Osteocyte (in vitro differentiated cells): ENCODE measurements at places on chromosomes 3 and 15. TPM values are rescaled to one million over a fixed set of nuclear protein-coding genes. Genes with fewer than 3 reads are reported as not detected.
A peak's percentile ranks its signal among the peaks of the same experiment; 100 is the strongest.

Gene STARD9
- 23.6 and 24.4 TPM in 2 replicates for total RNA-seq

DNA sequence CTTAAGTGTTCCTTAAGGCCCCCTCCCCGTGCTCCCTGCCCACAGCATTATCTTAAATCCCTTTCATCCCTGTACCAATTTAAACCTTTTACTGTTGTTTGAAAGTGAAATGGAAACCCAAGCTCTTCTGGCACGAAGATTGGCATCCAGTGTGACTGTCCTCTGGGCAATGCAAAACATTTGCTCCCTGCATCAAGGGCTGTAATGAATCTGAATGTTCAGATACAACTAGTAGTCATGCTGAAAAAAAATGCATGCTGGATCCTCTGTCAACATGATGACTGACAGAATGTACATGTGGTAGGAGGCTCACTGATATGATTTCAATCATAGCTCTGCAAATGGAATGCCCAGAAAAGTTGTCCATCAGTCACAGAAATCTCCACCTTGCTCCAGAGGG, 8.1 kb upstream of the CDIN1 start:
- DNase-seq = no peak
- no peak overlapping the region for H3K4me3 ChIP-seq
- H3K4me1 ChIP-seq = peaks cover 3% of the 10 kb centered on the region
- no peaks in the 10 kb centered on the region for H3K36me3 ChIP-seq

DNA sequence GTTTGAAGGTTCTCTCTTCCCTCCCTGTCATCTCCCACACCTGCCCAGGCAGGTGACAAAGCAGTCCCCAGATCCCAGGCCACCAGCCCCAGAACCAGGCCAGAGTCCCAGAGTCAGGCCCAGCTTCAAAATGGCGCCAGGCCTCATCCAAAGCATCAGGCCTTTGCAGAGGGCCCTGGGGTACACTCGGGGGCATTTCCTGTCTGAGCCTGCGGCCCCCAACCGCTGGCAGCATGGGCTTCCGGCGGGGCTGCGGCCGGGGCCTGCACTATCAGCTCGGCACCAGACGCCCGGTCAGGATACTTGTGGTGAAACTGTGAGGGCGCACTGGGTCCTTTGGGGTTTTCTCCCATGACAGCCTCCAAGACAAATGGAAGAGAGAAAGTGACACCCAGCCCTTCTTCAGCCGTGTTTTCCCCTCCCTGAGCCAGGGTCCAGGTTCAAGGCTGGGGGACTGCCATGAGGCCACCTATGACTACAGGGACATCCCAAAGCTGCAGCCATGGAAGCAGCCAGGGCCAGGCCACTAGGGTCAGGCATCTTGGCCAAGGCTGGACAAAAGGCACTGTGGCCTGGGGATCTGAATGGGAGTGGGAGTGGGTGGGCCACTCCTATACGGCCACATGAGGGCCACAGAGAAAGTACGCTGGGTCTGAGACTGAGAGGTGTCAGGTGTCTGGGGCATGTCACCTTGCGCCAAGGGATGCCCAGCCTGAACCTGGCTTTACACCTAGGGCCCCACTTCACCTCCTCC, 33.9 kb downstream of the RPN1 start:
- H3K27me3 ChIP-seq = no peaks in the 10 kb centered on the region
- no peak for DNase-seq
- peaks cover 20% of the 10 kb centered on the region for H3K4me1 ChIP-seq
- H3K27ac ChIP-seq = peak overlapping the region; percentile 69

DNA sequence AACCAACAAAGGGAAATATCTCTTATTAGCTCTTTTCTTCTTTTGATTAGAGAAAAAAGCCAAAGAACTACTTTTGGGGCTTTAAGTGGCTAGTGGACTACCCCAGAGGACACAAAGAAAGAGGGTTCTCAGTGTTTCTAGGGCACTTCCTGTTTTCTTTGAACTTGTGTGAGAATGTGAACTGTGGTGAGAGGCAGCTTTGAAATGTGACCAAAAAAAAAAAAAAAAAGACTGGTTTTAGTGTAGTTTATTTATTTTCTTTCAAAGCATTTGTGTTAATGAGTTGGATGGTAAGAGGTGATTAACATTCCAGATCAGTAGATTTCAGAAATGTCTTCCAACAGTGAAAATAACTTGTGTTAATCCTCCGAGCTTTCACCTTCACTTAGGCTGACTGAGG, 32.4 kb downstream of the SELENOT start:
- H3K4me3 ChIP-seq = no peak overlapping the region
- H3K4me1 ChIP-seq = peaks cover 24% of the 10 kb centered on the region
- H3K27me3 ChIP-seq = no peaks in the 10 kb centered on the region
- no peak for DNase-seq
- H3K27ac ChIP-seq = peak overlapping the region; percentile 6

Gene STAB1
- not detected in 2 replicates for total RNA-seq

- DNase-seq = no peak
- no peaks in the 10 kb centered on the region for H3K36me3 ChIP-seq
- H3K4me3 ChIP-seq = no peak overlapping the region
- peaks cover 18% of the 10 kb centered on the region for H3K27me3 ChIP-seq
These were observed 34.7 kb upstream of the TUBGCP5 start for GRCh38 chr15:23073890-23074646.

Gene TMEM108
- 3.7 and 5.1 TPM in 2 replicates for total RNA-seq

GRCh38 chr3:139937674-139938279, 2.8 kb downstream of the CLSTN2 start:
- peak; percentile 83 for DNase-seq
- peaks cover 35% of the 10 kb centered on the region for H3K4me1 ChIP-seq
- H3K4me3 ChIP-seq = peak overlapping the region; percentile 91

GRCh38 chr15:95405447-95405846, 925.1 kb upstream of the NR2F2 start:
- H3K27me3 ChIP-seq = no peaks in the 10 kb centered on the region
- peak overlapping the region; percentile 84 for H3K27ac ChIP-seq
- H3K4me3 ChIP-seq = peak overlapping the region; percentile 12
- H3K36me3 ChIP-seq = no peaks in the 10 kb centered on the region

Gene IL20RB
- total RNA-seq = 0.55 TPM in 1 of 2 replicates, not detected in the other

DNA sequence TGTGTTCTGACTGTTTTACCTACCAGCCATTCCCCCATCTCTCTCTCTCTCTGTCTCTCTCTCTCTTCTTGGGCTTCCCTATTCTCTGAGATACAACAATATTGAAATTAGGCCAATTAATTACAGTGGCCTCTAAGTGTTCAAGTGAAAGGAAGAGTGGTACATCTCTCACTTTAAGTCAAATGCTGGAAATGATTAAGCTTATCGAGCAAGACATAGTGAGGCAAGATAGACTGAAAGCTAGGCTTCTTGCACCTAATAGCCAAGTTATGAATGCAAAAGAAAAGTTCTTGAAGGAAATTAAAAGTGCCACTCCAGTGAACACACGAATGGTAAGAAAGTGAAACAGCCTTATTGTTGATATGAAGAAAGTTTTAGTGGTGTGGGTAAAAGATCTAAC, 21.3 kb downstream of the SNRK start:
- H3K4me3 ChIP-seq = no peak overlapping the region
- peaks cover 45% of the 10 kb centered on the region for H3K36me3 ChIP-seq
- no peaks in the 10 kb centered on the region for H3K4me1 ChIP-seq

Gene CHD2
- total RNA-seq = 89.9 and 102 TPM in 2 replicates

Gene MELTF
- total RNA-seq = 1.4 and 1.9 TPM in 2 replicates

GRCh38 chr3:122080207-122080587, 25.0 kb downstream of the CD86 start:
- no peak for DNase-seq
- no peaks in the 10 kb centered on the region for H3K4me1 ChIP-seq
- H3K4me3 ChIP-seq = no peak overlapping the region
- peaks cover 2% of the 10 kb centered on the region for H3K27me3 ChIP-seq
- H3K36me3 ChIP-seq = no peaks in the 10 kb centered on the region

DNA sequence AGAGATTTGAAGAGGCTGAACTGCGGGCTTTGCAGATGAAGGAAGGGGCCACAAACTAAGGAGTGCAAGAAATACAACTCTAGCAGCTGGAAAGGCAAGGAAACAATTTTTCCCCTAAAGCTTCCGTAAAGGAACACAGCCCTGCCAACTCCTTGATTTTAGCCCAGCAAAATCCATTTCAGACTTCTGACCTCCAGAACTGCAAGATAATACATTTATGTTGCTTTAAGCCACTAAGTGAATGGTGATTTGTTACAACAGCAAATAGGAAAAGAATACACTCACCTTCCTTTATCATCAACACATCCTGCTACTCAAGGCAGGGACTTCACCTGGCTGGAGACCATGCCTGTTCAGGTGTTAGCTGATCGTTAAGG, 119.3 kb upstream of the NR2E3 start:
- no peak overlapping the region for H3K27ac ChIP-seq
- H3K36me3 ChIP-seq = no peaks in the 10 kb centered on the region
- no peaks in the 10 kb centered on the region for H3K27me3 ChIP-seq
- H3K4me1 ChIP-seq = peaks cover 33% of the 10 kb centered on the region
- H3K4me3 ChIP-seq = no peak overlapping the region

DNA sequence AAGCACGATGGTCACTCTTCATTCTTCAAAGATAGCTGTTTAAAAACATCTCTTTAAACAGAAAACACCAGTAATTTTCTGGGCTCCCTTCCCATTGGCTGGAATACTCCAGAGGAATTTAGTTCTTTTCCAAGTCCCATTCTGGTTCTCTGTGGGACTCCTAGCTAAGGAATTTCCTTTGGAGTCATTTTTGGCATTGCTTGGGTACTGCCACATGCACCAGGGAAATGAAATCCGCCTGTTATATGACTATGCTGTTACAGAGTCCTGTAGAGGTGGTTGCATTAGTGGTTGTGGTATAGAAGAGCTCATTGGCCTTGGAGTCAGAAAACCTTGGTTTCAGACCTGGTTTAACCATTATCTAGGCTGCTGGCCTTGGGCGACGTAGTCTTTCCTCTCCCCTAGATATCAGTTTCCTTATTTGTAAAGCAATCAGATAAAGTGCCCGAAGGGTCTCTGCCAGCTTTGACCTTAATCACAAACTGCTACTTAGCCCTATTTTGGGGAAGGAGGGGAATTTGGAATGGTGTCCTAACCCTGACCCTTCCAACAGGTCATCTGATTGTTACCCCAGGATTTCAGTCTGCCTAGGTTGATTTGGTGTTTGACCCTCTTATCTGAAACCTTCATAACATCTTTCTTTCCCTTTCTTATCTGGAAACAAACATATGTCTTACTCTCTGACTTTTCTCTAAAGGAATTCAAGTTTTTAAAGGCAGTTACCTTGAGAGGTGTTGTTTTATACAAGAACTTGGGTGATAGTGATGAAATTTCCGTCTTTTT, 13.4 kb downstream of the RTP1 start:
- peak overlapping the region; percentile 67 for H3K27ac ChIP-seq
- H3K36me3 ChIP-seq = no peaks in the 10 kb centered on the region
- H3K4me3 ChIP-seq = no peak overlapping the region
- H3K4me1 ChIP-seq = peaks cover 38% of the 10 kb centered on the region

Gene ERICH6
- 0.83 TPM in 1 of 2 replicates, not detected in the other for total RNA-seq

- no peak overlapping the region for H3K4me3 ChIP-seq
- H3K4me1 ChIP-seq = peaks cover 61% of the 10 kb centered on the region
- H3K27me3 ChIP-seq = no peaks in the 10 kb centered on the region
These were observed 79.6 kb upstream of the DCBLD2 start for GRCh38 chr3:98980915-98981596.

DNA sequence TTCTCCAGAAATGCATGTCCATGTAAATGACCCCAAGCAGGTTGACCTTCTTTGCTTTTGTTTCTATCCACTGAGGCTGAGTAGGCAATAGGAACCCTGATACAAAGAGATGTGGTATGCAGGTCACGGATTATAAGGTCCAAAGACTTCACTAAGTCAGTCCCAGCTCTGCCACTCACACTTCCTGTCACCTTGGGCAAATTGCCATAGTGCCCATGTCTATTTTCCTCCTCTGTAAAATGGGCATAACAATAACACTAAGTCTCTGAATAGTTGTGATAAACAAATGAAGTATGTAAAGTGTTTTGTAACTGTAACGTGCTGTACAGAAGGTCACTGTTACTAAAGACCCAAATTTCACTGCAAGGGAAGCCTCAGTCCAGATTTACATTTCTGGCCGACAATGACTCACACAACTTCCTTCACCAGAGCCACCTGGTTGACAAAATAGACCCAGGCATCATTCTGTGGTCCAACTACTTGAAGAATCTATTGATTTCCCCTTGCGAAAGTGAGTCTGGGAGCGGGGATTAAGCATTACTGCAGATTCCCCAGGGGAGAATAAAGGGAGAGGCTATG, 175.4 kb upstream of the LPP start:
- H3K27ac ChIP-seq = no peak overlapping the region
- H3K4me1 ChIP-seq = peaks cover 13% of the 10 kb centered on the region
- no peaks in the 10 kb centered on the region for H3K36me3 ChIP-seq
- no peak for DNase-seq

Gene ACTRT3
- total RNA-seq = 2.5 and 2.7 TPM in 2 replicates

- H3K4me1 ChIP-seq = peaks cover 63% of the 10 kb centered on the region
- H3K4me3 ChIP-seq = no peak overlapping the region
- DNase-seq = no peak
- H3K27ac ChIP-seq = no peak overlapping the region
- H3K36me3 ChIP-seq = peaks cover 7% of the 10 kb centered on the region
These were observed 463.6 kb downstream of the SHQ1 start for GRCh38 chr3:72384602-72385001.

- no peaks in the 10 kb centered on the region for H3K36me3 ChIP-seq
- peaks cover 2% of the 10 kb centered on the region for H3K27me3 ChIP-seq
- no peak overlapping the region for H3K27ac ChIP-seq
- no peak for DNase-seq
- H3K4me3 ChIP-seq = no peak overlapping the region
- no peaks in the 10 kb centered on the region for H3K4me1 ChIP-seq
These were observed 16.1 kb upstream of the LYSMD4 start for GRCh38 chr15:99749386-99749785.

DNA sequence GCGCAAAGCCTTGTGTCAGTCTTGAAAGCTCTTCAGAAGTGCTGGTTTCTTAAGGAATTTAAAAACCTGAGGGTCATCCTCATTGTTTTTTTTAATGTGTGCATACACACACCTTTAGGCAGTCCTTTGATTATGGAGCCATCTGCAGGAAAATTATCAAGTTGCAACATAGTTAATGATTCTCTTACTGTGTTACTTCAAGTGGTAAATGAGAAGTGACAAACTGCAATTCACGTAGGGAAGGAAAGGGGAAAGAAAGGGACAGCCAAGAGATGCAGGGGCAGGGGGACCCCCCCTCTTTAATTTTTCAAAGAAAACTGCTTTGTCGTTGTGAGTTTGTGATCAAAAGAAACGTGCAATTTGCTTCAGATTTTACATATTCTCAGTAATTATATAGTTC, 162.4 kb upstream of the CGNL1 start:
- H3K4me3 ChIP-seq = no peak overlapping the region
- peak overlapping the region; percentile 7 for H3K27ac ChIP-seq
- no peak for DNase-seq
- H3K4me1 ChIP-seq = peaks cover 56% of the 10 kb centered on the region
- no peaks in the 10 kb centered on the region for H3K27me3 ChIP-seq

- peak overlapping the region; percentile 3 for H3K4me3 ChIP-seq
- no peak for DNase-seq
- peak overlapping the region; percentile 91 for H3K27ac ChIP-seq
- peaks cover 83% of the 10 kb centered on the region for H3K4me1 ChIP-seq
These were observed 54.6 kb upstream of the VILL start for GRCh38 chr3:37935756-37936666.

Gene RTP3
- not detected in 2 replicates for total RNA-seq

Gene C3orf85
- total RNA-seq = not detected in 2 replicates
